Activated T-helper 1 cell treated with anti-CD3 and anti-CD28 coated beads, Interleukin-2, amount 50 U/mL, for 16 hours (primary cell): ENCODE measurements at places on chromosomes 7 and 10.

GRCh38 chr10:48568546-48568945 lies 36.3 kb downstream of the ARHGAP22 start:
- DNase-seq = no peak

GRCh38 chr7:86966916-86967315 lies 92.5 kb downstream of the ELAPOR2 start:
- DNase-seq = no peak

GRCh38 chr10:121919666-121920065 lies 8.2 kb downstream of the ATE1 start:
- no peak for DNase-seq

GRCh38 chr10:277963-278362 lies 142.7 kb downstream of the ZMYND11 start:
- DNase-seq = no peak

DNA sequence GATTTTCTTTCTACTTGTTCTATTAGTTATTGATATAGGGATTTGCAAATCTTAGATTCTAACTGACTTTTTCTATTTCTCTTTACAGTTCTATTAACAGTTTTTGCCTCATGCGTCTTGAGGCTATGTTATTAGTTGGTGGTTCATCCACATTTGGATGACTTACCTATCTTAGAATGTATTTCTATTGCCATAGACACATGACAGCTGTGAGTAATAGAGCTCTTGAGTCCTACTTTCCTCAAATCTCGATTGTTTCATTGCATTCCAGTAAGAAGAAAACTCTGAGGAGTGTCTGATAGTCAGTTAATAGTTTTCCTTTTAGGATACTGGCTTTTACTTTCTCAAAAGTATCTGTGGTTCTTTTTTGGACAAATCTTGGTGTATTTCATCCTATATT lies 241.4 kb upstream of the ZNF32 start:
- DNase-seq = no peak

- DNase-seq = no peak
Observed at GRCh38 chr7:134908289-134908688, 78.0 kb upstream of the AGBL3 start.

DNA sequence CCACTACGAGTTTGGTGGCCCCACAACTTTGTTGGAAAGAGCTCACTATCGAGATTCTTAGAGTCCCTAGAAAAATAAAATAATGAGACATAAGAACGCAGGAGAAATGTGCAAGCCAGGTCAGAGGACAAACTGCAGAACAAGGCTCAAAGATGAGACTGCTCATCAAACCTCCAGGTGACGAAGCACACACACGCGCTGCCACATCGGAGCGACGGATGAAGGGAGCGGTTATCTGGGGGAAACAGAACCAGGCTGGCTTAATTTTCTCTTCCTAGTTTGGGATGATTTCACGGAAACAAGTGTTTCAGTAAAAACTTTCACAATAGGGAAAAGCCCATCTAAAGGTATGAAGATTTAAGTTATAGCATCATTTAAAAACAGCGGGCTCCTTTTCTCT lies 231.3 kb downstream of the SFMBT2 start:
- no peak for DNase-seq

GRCh38 chr7:79506481-79506880 lies 53.0 kb upstream of the MAGI2 start:
- no peak for DNase-seq

- no peak for DNase-seq
Observed at GRCh38 chr7:70694971-70695794, 436.8 kb upstream of the GALNT17 start.

GRCh38 chr10:68861253-68861652 lies 33.9 kb downstream of the STOX1 start:
- no peak for DNase-seq

- no peak for DNase-seq
Observed at GRCh38 chr7:116259871-116260440, 49.6 kb downstream of the TES start.

DNA sequence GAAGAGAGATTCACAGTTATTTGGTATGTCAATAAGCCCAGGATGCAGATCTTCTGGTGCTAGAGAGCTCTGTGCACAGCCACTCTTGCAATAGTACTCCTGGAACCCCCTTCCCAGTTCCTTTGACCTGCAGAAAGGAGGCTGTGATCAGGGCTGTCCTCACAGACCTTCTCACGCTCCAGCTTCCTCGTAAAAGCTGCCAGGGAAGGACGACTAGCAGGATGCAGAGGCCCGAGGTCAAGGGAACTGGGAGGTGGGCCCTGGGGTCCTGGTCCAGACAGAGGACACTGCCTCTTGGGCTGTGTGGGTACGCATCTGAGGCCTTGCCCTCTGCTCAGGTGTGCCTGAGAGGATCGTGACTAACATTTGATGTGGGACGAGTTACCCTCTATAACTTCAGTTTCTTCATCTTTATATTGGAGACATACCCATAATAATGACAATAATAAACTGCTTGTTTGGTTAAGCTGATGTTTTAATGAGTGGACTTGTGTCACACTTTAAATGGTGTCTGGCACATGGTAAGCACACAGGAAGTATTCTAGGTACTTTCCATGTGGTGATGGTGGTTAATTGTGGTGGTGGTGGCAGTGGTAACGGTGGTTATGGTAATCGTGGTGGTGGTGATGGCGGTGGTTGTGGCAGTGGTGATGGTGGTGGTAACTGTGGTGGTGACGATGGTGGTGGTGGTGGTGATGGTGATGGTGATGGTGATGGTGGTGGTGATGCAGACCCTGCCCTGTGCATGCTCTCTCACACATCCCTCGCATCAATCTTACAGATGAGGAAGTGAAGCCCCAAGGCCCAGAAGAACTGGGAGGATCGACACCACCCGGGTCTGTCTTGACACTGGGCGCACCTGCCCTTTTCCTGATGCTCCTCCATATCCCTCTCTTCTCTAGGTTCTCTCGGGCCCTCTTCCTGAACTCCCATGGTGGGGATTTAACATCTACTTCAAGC lies 235.2 kb upstream of the GRB10 start:
- DNase-seq = no peak

DNA sequence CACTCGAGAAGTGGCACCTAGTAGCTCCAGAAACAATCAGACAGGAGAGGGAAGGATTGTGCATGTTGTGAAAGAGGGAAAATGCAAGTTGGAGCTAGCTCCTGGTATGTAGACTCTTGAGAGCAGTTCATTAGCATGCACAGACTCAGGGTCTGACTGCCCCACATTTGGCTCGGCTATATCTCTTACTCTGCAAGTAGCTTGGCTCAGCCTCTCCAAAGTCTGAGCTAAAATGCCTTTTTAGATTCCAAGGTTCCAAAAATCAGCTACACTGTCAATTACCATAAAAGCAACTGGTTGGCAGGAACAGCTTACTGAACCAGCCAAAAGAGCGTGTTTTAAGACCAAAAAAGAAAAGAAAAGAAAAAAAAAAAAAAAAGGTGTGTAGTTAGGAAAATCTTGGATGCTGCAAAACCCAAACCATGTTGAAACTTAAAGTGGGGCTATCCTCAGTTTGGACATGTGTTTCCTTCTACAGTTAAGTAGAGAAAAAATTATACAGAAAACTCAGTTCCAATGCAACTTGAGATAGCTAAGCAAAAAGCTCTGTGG lies 65.5 kb downstream of the MKX start:
- DNase-seq = no peak

- no peak for DNase-seq
Observed at GRCh38 chr7:121541457-121541856, 145.3 kb upstream of the FAM3C start.
